ENCODE measurements at places on chromosomes 4 and X.

DNA sequence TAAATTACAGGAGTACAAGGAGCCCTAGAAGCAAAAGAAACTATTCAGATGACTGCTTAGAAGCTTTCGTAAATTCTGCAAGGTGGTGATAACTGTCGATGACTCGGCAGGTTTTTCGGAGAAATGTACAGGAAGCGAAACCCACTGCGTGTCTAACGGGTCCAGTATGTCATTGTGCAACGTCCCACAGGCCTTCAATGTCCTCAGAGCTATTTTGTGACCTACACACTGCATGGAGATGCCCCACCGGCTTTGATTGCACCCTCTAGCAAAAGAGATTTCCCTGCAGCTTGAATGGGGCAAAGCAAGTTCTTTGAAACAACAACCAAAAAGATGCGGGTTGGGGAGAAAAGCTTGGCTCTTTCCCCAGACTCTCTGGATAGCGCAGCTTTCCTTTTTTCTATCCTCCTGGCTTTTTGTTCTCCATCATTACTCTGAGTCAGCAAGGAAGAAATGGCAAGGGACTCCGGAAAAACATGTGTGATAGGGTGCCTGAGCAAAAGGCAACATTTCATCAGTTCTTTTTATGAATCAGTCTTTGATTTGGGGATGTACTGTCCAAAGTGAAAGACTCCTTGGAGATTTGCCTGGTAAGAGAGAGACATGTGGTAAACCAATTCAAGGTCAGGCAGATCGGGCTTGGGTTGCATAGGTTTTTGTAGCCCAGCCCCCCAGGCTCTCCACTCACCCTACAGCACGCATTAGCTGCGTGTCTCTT lies 112.0 kb upstream of the TBL1X start:
- DNase-seq: no peak

GRCh38 chr4:39994406-39994805 lies 16.7 kb upstream of the PDS5A start:
- no peak for DNase-seq

DNA sequence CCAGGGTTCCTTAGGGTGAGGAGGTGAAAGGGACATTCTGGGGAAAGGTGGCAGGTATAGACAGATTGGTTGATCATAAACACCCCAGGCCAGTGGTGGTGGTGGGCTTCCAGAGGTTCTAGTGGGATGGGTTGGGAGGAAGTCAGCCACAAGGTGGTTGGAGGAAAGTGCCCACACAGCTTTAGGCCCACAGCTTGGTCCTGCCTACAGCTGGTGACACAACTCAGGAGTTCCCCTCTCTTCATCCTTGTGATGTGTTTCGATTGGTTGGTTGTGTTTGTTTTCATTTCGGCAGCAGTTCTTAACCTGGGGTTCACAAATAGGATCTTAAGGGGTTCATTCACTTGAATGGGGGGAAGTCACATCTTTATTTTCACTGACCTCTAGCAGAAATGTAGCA lies 157.0 kb downstream of the TMEM164 start:
- DNase-seq: no peak

- no peak for DNase-seq
Observed at GRCh38 chr4:52568351-52568750, 90.8 kb downstream of the USP46 start.

DNA sequence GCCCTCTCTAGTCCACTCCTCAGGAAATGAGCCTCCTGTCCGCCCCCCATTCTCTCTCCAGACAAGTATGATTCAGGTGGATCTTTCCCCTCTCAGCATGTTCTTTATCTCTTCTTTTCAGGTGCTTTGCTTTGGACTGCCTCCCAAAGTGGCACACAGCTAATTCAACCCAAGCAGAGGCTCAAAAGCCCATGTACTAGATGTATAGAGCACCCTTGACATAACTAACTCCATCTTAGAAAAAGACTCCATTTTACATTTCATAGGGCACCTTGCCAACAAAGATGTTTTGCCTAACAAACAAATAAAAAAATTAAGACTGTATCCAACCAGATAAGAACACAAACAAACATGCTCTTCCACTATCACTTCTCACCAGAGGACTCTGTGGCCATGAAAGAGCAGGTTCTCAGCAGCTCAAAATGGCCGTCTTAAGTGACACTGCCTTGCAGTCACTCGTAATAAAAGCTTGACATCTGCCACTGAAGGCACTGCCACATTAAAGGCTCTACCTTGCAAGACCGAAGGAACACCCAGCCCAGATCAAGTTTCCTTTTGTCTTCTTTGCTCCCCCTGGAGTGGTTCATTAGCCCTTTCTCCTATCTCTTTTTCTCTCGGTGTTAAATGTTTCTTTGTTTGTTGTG lies 84.9 kb upstream of the TAB3 start:
- no peak for DNase-seq

- no peak for DNase-seq
Observed at GRCh38 chrX:123303429-123303828, 119.4 kb downstream of the GRIA3 start.

DNA sequence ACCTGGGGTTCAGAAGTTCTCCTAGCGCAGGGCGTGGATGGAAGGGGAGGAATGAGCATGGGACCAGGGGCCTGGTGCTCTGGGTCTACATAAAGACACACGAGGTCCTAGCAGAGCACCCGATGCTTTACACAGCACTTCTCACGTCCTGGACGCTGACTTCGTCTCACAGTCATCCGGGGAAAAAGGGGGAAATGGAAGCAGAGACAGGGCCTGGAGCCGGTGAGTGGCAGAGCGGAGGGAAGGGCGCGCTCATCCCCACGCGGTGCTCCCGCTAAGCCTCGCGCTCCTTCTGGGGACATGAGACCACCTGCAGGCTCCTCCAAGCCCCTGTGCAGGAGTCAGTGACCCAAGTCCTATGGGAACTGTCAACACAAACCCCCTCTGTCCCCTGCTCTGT lies 157.7 kb downstream of the AFAP1 start:
- DNase-seq: no peak

GRCh38 chrX:15750611-15751154 lies 12.6 kb downstream of the CA5B start:
- no peak for DNase-seq

GRCh38 chr4:86603311-86603885 lies 9.3 kb downstream of the PTPN13 start:
- no peak for DNase-seq

GRCh38 chr4:53717064-53717549 lies 125.8 kb upstream of the LNX1 start:
- no peak for DNase-seq

DNA sequence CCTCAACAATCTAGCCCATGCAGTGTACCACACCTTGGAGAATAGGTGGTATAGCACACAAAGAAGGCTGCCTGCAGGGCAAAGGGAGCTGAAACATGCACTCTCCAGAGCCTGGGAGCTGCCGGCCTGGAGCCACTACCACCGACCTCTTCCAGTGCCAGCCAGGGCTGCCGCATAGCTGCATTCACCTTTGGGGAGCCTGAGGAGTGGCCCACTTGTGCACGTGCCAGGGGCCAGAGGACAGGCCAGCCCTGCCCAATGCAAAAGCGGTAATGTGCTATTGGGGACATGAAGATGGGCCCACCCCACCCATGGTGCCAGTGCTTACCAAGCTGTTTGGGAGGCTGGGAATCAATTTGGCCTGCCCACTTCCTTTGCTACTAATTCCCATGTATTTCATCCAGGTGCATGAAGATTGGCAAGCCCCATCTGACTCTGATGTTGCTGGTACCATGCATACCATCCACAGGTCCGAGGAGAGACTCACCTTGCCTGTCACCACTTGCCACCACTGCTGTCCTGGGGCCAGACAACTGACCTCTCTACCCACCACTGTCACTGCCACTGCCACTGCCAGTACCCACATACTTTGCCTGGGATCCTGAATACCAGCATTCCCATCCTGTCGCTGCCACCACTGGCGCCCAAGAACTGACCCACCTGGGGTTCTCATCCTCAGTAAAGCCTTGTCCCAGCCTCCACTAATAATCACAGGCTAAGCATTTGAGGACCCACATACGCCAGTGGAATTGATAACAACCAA lies 506.9 kb downstream of the MAGEB5 start:
- DNase-seq: no peak
